ENCODE measurements at places on chromosomes 5 and 9. TPM values are rescaled to one million over a fixed set of nuclear protein-coding genes. Genes with fewer than 3 reads are reported as not detected.

The MZB1 gene
- total RNA-seq: not detected

The ADAMTS6 gene
- total RNA-seq: 1.0 TPM

The ECM2 gene
- total RNA-seq: 0.15 TPM

The IL7R gene
- total RNA-seq: 1.7 TPM

The ICE1 gene
- 28.3 TPM for total RNA-seq

Data from melanocyte of skin (primary cell).